ENCODE measurements at places on chromosomes 4 and X.

DNA sequence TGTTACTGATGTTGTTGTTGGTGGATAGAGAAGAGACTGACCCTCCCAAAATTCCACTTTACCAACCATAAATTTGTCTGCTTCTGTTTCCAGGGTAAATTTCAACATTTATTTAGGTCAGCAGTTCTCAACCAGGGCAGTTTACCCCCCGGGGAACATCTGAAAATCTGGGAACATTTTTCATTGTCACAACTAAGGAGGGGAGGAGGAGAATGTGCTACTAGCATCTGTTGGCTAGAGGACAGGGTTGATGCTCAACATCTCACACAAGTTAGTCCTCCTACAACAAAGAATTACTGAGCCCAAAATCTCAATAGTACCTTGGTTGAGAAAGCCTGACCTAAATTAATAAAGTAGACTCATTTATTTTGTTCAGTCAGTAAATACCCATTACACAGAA, 25.7 kb downstream of the KCTD8 start:
- DNase-seq = no peak

GRCh38 chr4:158253350-158253980, 43.2 kb downstream of the TMEM144 start:
- peak; percentile 27 for DNase-seq

GRCh38 chrX:119130911-119131310, 3.3 kb upstream of the KIAA1210 start:
- DNase-seq = no peak

DNA sequence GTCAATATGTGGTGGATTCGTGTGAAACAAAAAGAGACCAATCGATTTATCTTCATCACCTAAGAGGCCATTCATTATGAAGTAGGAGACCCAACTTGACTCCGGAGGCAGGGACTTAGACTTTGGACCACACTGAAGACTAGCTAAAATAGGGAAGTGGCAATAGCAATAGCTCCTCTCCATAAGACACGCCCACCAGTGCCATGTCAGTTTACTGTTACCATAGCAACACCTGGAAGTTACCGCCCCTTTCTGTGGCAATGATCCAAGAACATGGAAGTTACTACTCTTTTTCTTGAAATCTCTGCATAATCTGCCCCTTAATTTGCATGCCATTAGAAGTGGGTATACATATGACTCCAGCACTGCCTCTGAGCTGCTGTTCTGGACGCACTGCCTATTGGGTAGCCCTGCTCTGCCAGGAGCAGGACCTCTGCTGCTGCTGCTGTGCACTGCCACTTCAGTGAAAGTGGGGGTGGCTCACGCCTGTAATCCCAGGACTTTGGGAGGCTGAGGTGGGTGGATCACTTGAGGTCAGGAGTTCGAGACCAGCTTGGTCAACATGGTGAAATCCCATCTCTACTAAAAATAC, 163.2 kb downstream of the PRKX start:
- DNase-seq = no peak

DNA sequence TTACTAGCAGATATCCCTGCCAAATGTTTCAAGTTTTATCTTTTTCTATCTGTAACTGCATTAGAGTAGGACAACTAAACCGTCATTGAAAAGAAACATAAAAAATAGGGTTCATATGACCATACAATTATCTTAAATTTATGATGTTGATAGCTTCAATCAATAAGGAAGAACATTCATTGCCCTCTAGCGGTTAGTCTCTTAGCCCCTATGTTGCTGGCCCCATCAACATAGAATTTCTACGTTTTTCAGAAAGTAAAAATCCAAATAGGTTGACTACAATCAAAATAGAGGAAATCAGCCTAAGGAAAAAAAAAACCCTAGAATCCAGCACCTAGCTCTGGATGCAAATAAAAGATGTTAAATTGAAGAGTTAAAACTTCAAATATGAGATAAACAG, 225.1 kb upstream of the ITM2A start:
- no peak for DNase-seq

GRCh38 chrX:131723646-131724045, 179.8 kb downstream of the OR13H1 start:
- no peak for DNase-seq

All from activated CD4-positive, alpha-beta T cell treated with anti-CD3 and anti-CD28 coated beads, Interleukin-2, amount 50 U/mL, for 1 hour (primary cell).